ENCODE measurements at places on chromosomes 1 and 21. TPM values are rescaled to one million over a fixed set of nuclear protein-coding genes. Genes with fewer than 3 reads are reported as not detected.

GRCh38 chr1:222224636-222225315 lies 323.1 kb downstream of the HHIPL2 start:
- no peak for DNase-seq

The CDKN2C gene
- 24.9 TPM for total RNA-seq

GRCh38 chr1:170309389-170310013 lies 163.7 kb downstream of the NTMT2 start:
- DNase-seq: no peak

DNA sequence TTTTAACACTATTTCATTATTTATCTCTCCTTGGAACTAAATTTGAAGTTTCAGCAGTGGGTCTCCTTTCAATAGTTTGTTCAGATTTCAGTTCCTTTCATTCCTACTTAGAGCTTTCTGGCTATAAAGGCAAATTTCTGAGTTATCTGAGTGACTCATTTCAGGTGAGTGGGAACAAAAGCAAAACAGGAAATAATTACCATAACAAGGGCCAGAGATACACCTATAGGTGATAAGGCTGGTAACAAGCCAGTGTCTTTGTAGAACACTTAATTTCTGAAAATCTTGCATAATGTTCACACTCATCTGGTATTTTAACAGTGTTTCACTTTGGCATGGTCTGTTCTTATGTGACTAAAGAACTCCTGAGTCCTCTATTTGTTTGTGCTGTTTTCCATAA lies 64.5 kb upstream of the PRRC2C start:
- no peak for DNase-seq

GRCh38 chr1:44819196-44819607 lies 10.9 kb downstream of the BTBD19 start:
- no peak for DNase-seq

The PPP1R8 gene
- 24.6 TPM for total RNA-seq

GRCh38 chr1:13651279-13651678 lies 48.7 kb upstream of the PRDM2 start:
- no peak for DNase-seq

GRCh38 chr1:56034222-56034621 lies 545.1 kb downstream of the PLPP3 start:
- no peak for DNase-seq

The NBPF11 gene
- total RNA-seq: 4.2 TPM

DNA sequence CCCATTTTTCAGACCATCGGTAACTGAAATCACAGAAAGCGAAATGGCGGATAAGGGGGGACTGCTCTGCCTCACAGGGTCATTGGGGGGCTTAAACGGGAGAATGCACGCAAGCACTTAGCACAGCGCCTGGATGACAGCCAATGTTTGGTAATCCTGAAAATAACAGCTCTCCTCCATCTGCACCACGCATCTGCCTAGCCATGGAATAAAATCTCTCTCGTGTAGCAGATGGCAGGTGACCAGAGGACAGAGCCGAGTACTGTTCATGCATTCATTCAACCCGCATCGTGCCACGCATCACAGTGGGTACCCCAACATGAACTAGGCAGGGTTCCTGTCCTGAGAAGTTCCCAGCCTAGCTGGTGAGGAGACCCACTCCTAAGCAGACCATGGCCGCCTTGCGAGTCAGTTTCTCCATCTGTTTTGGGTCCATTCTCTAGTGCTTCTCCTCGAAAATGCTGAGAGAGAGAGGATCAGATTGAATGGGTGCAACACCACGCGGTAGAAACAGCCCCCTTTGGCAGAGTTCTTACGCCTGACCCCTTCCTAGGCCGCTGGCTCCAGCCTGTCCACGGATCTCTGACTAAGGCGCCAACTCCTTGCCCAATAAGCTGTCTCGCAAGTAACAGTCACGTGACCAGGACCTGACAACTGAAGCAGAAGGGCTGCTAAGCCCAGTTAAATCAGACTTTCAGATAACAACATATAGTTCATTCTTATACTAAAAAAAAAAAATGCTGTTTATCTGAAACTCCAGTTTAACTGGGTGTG lies 7.3 kb downstream of the SLC1A7 start:
- peak; percentile 71 for DNase-seq

DNA sequence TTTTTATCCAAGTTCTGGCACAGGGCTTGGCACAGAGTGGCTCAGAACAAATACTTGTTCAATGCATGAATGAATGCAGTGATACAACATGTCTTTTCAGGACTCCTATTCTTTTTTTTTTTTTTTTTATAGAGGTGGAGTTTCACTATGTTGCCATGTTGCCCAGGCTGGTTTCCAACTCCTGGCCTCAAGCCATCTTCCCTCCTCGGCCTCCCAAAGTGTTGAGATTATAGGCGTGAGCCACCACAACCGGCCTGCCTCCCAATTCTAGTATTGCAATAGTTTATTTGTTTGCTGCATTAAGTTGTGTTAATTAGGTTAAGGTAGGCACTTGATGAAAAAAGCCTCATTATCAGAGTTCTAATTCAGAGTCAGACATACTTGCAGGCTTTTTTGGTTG lies 17.9 kb downstream of the UBE4B start:
- no peak for DNase-seq

- no peak for DNase-seq
Measured at GRCh38 chr1:81549588-81550127, 251.1 kb upstream of the ADGRL2 start.

The LEPROT gene
- total RNA-seq: 55.0 TPM

The RPTN gene
- total RNA-seq: not detected

- DNase-seq: no peak
Measured at GRCh38 chr1:56561227-56562019, 17.9 kb downstream of the PLPP3 start.

DNA sequence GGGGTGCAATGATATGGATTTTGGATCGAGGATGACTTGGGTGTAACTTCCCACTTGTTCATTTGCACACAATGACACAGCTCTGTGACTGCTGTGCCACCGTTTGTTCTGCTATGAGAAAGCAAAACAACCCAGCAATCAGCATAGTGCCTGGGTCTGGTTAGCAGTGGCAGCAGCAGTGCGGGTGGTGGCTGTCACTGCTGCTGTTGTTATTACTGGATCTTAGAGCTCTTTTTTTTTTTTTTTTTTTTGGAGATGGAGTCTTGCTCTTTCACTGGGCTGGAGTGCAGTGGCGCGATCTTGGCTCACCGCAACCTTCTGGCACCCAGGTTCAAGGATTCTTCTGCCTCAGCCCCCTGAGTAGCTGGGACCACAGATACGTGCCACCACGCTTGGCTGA lies 56.9 kb downstream of the TBCE start:
- DNase-seq: no peak

DNA sequence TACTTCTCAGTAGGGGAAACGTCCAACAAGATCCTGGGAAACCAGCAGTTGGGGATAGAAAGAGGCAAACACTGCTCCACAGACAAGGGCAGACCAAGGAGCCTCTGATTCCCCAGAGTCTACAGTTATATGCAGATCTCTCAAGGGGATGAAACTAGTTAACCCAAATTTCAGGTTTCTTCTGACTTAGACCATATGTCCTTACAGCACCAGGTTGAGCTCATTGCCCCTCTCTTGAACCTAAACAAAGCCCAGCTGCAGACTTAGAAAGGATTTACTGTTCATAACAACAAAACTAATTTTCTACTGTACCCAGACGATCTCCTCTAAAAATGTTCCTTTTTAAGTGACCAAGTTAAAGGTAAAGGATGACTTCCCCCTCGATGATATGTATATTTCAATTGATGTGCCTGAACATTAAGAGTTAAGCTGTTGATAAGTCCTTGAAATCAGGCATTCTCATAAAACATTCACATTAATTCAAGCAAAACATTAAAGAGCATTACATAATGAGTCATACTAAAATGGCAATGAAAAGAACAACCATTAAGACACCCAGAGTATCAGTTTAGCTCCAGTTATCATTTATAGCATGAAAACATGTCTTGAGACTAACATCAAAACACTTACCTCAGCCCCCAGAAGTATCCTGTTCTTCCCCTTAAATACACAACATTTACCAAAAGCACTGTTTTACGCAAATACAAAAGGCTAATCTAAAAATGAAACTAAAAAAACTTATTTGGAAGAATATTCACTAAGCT lies 24.1 kb downstream of the SMYD3 start:
- DNase-seq: no peak

DNA sequence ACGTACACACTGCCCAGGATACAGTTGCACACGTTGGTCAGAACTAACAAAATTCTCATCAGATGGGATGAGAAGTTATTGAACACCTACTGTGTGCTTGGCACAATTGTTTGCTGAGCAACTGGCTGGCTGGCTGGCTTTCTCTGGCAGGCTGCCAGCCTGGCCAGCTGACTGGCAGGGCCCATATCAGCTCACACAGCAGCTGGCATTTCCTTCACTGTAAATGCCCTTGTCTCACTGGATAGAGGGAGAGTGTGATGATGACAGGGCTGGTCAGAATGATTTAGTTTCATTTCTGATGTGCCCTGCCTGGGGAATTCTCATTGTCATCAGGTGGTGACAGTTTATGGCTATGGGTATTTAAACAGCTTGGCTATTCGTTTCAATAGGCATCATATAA lies 15.8 kb downstream of the CAMK2N1 start:
- no peak for DNase-seq

The ICOSLG gene
- 4.6 TPM for total RNA-seq

GRCh38 chr1:7298145-7298544 lies 473.0 kb upstream of the VAMP3 start:
- no peak for DNase-seq

The DCST2 gene
- 0.33 TPM for total RNA-seq
